Endothelial cell (in vitro differentiated cells): ENCODE measurements at places on chromosomes 5 and 9.

- no peak for DNase-seq
These were observed 5.2 kb upstream of the GCNT4 start for GRCh38 chr5:75057561-75057960.

DNA sequence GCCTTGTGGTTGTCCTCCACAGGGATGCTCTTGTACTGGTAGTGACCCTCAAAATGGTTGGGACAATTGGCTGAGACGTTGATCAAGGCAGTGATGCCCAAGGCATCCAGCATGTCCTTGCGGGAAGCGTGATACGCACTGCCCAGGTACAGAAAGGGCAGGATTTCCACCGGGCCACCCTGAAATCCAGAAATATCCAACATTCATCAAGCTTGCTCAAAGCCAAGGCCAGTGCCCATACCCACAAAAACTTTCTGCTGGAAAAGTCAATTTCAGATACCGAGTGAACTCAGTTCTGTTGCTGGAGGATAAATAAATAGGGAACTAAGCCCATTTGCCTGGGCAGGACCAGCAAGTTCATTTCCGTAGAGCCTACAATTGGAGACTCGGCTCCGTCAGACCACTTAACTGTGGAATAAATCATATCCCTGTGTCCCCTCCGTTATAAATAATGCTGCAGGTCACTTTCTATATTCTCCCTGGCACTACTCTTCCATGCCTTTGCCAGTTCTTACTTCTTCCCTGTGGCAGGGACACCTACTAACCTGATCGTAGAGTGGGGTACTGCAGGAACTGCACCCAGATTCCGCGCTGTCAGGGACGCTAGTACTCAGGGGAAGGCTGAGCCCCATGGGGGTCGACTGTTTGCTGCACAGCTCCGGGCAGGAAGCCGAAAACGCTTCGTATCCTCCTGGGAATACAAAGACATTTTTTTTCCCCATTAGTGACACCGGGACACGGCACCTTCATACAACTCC, 1.2 kb downstream of the DUSP1 start:
- no peak for DNase-seq

GRCh38 chr5:6344593-6344989, 33.8 kb downstream of the MED10 start:
- DNase-seq, result no peak

DNA sequence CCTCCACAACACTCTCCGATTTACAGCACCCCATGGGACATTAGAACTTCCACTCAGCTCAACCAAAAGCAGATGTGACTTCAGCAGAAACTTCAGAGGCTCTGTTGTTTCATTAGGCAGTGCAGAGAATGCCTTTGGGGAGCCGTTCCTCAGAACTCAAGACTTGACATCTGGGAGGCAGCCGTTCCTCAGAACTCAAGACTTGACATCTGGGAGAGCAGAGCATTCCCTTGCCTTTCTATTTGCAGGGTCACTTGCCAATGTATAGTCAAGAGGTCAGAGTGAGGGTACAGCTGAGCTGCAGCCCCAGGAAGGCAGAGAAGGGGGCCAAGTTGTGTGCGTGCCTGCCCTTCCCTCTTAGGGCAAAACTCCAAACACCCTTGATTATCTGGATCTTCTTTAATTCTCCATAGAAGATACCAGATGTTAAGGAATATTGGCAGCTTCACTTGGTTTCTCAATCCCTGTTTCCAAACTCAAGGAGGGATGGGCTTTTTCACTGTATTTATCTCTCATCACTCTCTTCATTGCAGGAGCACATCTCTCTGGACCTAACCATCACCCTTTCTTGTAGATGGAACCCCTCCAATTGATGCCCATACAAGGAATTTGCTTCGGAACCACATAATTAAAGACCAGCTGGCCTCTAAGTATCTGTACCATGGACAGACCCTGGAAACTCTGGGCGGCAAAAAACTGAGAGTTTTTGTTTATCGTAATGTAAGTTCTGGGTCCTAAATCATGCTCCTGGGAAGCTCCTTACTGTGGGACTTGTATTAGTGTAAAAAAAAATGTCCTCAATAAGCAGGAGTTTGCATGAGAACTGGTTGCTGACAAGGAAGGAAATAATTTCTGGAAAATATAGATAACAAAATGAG, 25.6 kb downstream of the TGFBI start:
- DNase-seq, result no peak

- no peak for DNase-seq
These were observed 84.0 kb downstream of the MARCHF11 start for GRCh38 chr5:16095612-16096011.

GRCh38 chr5:157582731-157583620, 7.4 kb upstream of the ADAM19 start:
- no peak for DNase-seq

- DNase-seq, result no peak
These were observed 9.2 kb upstream of the TAF1L start for GRCh38 chr9:32644698-32645097.

DNA sequence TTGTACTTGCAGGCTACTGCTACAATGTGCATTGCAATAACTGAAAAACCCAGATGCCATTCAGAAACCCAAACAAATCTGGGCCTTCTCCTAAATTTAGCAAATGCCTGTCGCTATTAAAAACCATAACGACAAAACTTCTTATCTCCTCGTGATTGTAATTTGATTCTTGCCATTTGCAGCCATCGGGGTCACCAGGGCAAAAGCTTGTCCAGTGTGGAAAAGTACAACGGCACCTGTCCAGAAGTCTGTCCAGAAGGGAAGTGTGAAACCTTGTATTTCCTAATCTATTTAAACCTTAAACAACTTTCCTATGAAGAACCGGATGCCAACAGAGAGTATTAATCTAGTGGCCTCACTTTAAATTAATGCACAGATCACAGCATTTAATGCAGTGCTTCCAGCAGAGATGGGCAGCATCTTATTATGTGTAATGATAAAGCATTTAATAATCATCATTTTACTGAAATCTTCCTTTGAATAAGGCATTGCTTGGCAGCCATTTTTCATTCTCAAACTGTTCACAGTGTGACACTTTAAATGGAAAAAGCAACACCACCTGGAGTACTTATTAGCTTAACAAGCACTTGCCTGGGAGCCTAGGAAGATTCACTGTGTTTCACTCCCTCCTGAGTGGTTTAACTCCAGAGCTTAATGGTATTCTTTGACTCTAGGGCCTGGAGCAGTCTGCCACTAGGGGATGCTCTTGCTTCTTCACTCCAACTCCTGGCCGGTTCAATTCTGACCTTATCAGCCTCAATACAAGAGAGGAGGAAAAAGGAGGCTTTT, 4.9 kb upstream of the C7 start:
- peak; percentile 66 for DNase-seq

DNA sequence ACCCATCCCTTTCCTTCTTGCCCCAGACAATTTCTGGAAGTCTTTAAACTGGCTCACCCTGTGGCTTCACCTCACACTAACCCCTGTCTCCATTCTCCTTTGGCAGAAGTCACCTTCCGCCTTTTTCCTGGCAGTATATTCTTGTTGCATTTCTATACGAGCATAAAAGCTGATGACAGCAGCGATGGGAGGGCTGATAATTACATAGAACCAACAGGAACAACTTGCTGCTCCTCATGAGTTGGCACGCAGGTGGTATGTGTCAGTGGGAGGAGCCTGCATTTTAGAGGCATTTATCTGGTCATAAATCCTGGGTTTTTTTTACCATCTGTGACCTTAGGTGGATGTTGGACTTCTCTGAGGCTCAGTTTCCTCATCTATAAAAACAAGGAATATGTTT, 61.4 kb upstream of the CKMT2 start:
- DNase-seq, result no peak

DNA sequence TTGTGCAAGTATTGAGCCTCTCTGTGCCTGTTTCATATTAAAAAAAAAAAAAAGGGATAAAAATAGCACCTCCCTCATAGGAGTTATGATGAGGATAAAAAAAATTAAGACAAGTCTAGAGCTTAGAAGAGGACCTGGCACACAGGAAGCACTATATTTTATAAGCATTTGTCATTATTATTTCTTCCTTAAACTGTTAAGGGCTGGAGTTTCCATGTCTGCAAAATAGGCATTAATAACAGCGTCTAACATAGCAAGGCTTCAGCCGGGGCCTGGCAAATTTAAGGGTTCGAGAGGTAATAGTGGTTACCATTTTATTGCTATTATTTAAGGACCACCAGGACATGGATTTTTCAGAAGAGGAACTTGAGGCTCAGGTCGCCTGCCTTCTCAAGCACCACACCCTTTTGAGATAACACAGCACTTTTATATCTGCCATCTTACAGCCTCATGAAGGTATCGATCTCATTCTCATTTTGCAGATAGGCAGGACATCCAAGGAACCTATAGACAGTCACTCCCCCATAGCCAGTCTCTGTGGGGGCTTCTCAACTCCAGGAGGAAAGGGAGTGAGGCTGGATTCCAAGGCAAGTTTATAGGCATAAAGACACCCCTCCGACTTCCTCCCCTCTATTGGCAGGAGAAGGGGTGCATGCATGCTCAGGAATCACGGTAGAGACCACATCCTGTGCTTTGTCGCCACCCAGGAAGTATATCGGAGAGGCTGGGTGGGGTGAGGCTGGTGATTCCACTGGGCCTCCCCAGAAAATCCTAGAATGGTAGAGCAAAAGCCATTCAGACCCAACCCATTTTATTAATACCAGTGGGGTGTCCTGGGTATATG, 2.4 kb downstream of the ANXA6 start:
- DNase-seq, result no peak

- no peak for DNase-seq
These were observed 70.6 kb downstream of the ADAMTS2 start for GRCh38 chr5:179274321-179275315.

- DNase-seq, result no peak
These were observed 3.7 kb upstream of the CD274 start for GRCh38 chr9:5446451-5447236.

DNA sequence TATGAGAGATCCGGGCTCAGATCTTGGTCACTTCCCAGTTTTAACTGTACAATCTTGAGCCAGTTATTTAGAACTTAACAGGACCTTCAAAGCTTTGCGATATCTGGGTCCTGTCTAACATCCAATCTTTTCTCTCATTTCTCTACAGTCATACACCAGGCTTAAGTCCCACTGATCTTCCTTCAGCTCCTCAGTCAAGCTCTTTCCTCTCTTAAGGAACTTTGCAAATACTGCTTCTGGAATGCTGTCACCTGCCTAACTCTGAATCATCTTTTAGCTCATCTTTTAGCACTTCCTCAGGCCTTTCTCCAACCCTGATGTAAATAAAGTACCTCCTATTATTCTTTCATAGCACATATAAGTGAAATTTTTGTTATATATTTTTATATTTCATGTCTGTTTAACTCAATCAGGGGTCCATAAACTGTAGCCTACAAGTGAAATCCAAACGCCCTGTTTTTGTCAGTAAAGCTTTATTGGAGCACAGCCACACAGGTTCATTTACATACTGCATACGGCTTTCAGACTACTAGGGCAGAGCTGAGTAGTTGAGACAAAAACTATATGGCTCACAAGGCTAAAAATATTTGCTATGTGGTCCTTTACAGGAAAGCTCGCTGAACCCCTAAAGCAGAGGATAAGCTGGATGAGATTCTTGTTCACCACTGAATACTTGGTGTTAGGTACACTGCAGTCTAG, 63.5 kb downstream of the MEF2C start:
- DNase-seq, result no peak

DNA sequence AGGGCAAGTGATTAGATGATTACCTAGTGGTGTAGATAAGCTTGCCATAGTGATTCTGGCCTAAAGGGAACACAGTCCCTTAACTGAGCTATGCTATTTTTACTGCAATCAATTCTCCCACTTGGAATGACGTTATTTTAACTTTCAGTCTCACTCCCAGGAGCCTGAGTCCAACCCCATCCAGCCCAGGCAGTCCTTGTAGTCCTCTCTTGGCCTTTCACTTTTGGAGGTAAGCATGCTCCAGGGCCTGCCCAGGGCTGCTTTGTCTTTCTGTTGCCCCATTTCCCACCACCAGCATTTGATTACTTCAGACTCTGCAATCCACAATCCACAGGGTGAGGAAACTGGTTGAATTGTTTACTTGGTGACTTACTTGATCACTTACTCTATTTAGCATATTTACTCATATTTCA, 233.0 kb downstream of the CD180 start:
- DNase-seq, result no peak

- peak; percentile 58 for DNase-seq
These were observed 8.0 kb downstream of the PDLIM4 start for GRCh38 chr5:132265336-132266030.
